ENCODE measurements at places on chromosomes 7 and 10. TPM values are rescaled to one million over a fixed set of nuclear protein-coding genes. Genes with fewer than 3 reads are reported as not detected.

GRCh38 chr7:56083150-56083785, 9.5 kb downstream of the PHKG1 start:
- no peak for DNase-seq

- no peak for DNase-seq
These were observed 102.3 kb upstream of the PPIF start for GRCh38 chr10:79244841-79245504.

GRCh38 chr7:102047-102711, 90.2 kb upstream of the FAM20C start:
- DNase-seq = no peak

Gene TRIL
- 0.23 TPM for total RNA-seq

- DNase-seq = no peak
These were observed 161.9 kb downstream of the DNAJB6 start for GRCh38 chr7:157498657-157499056.

DNA sequence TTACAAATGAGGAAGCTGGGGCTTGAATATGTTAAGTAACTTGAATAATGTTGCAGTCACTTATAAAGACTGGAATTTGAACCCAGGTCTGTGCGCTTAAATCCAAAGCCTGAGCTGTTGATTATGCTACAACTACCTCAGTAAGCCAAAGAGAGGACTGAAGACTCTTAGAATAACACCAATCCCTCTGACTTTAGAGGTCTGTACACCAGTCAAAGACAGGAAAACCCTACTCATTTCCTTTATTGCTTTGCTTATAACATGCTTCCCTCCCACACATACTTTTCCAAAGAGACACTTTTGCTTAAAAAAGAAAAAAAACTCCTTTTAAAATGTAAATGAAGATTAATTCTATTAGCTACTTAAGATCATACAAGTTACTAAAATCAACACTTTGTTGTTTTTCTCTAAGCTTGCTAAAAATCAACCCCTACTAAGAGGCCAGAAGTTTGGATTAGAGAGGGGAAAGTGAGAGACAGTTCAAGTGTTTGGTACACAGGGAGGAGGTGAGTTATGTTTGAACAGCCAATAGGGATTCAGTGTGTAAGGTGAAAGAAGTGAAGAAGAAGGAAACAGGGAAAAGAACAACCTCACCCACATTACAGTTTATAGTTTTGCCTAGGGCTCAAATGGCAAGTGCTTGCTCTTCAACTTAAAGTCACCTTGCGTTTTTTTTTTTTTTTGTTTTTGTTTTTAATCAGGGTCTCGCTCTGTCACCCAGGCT, 74.8 kb downstream of the MDH2 start:
- DNase-seq = no peak

DNA sequence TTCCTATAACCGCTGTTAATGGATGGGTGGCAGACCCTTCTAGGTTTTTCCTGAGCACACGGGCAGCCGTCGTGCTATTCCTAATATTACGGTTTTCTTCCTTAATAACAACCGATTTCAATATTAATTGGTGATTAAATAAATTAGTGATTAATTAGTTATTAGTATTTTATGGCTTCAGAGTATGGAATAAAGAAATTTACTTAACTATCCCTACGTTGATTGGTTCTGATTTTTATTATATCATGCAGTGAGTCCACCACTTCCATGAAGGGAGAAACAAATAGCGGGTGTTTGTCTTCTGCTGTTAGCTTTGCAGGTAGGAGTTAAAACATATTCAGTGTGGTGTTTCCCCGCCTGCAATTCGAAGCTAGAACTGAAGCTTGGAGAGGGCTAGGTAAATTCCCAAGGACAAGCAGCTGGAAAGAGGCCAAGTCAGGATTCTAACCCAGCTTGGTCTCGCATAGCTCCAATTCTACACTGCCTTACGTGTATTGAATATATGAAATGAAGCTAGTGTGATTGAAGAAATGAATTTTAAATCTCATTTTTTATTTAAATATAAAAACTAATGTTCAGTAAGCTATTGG, 928 bp upstream of the CSTF2T start:
- DNase-seq = peak; percentile 15

DNA sequence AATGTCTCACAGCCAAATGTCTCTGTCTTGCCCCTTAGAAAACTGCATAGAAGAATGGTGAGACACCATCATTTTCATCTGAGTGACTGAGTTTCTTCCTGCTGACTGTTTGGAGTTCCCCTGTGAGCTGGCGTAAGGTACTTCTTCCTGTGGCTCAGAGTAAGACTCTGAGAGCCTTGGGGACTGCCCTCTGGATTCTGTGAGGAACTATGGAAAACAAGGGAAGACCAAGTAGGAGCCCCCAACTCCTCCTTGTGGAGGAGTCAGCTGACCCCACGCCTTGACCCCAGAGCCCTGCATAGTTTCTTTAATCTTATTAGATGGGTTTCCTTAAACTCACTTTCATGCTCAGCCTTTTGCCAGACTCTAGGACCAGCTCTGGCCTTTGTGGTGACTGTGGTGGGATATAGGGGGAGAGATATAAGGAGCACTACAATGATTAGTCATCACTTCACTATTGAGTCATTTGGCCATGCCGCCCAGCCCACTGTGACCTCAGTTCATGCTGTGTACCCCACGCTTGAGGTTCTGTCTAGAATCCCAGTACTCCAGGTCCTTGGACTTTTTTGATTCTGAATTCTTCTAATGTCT, 51.8 kb upstream of the FAM133B start:
- no peak for DNase-seq

Gene PRLHR
- total RNA-seq = not detected

Gene DLX6
- total RNA-seq = not detected

GRCh38 chr7:109926738-109927137, 1164.2 kb upstream of the LRRN3 start:
- DNase-seq = no peak

GRCh38 chr10:46325021-46325420, 38.2 kb downstream of the ANTXRL start:
- DNase-seq = no peak

Gene NPFFR1
- total RNA-seq = not detected

DNA sequence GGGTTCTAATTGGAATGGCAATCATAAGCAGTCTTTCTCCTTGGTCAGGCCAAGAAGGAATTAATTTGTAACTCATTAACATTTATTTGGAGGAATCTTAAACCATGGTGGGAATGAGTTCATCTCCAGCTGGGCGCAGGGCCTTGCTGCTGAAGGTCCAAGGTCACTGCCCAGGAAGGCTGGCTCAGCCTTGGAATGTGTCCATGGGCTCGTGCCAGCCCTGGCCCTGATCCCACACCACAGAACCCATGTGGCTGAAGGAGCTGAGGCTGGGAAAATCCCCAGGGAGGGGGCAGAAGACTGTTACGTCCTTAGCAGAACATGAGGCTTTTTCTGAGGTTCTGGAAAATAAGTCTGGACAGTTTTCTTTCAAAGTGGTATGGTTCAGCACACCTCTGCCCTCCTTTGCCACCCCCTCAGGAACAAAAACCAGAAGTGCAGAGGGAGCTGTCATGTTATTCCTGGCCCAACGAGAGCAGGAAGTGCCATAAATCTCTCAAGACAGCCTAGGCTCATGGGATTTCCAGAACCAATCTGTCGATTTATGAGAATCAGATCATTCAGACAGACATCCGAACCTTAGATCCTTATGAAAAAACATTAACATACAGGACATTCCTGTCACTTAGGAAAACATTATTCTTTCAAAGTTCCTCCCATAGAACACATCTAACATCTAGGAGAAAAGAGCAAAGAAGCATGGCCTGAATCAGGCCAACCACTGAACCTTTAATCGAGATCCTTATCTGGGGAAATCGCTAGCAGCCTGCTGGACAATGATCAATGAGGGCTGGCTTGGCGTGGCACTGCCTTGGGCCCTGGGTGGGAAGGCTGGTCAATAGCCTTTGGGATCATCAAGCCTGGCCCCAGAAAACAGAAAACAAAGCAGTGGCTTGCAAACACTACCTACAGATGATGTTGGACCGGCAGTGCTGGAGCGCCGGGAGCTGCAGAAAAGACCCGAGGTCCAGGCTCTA, 134.3 kb downstream of the TAX1BP1 start:
- no peak for DNase-seq

GRCh38 chr7:41156268-41156667, 546.6 kb downstream of the INHBA start:
- no peak for DNase-seq

DNA sequence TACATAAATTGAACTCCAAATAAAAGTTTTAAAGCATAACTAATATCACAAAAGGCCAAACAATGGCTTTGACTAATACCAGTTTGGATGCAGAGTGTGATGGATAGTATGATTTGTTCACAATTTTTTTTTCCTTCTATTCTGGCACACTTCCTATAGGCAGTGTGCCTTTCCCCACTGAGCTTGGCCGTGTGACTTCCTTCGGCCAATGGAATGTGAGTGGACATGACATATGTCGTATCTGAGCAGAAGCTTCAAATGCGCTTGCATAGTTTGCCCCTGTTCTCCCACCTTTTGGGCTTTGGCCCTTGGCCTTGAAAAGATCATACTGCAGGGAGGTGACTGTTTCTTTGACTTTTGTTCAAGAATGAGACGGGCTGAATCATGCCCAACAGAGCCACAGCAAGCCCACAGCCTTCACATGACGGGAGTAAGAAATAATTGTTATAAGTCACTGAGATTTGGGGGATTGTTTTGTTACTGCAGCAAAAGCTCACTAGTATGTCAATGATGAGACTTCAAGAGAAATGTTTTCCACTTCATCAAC, 279.9 kb upstream of the NEBL start:
- no peak for DNase-seq

DNA sequence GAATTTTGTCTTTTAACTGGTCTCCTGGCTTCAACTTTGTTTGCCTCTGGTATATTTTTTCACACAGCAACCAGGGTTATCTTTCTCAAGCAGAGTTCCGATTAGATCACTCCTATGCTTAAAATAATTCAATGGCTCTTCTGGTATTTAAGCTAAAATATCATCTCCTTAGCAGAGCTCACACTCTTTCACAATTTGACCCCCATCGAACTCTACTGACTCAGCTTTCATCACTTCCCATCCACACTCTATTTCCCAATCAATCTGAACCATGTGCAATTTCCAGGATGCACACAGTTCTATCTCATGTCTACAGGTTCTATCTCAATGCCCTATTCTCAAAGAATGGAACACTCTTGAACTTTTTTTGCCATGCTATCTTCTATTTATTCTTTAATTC, 809.5 kb downstream of the GRID1 start:
- DNase-seq = no peak

DNA sequence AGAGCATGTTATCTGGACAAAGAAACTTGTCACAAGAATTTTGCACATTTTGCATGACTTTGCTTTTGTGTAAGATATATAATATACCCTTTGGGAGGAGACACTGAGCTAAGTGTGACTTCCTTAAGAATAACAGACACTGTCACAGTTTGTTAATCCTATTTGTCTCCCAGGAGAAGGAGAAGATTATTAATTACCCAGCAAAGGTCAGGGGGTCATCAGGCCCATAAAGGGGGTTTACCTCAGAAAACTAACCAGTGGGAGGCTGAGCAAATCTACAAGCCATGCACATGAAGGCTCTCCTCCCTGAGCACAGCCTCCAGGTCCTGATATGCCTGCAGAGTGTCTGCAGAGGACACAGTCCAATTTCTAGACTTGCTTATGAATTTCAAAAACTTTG, 10.1 kb upstream of the MET start:
- no peak for DNase-seq

Gene TMEM209
- total RNA-seq = 11.8 TPM

Gene ZNF804B
- total RNA-seq = not detected

Gene MUC3A
- total RNA-seq = 3.4 TPM

GRCh38 chr10:69994262-69994661, 58.4 kb upstream of the MACROH2A2 start:
- peak; percentile 13 for DNase-seq

- DNase-seq = no peak
These were observed 607.6 kb downstream of the KCNMA1 start for GRCh38 chr10:77029777-77030717.

GRCh38 chr7:117654780-117655179, 175.0 kb downstream of the CFTR start:
- DNase-seq = no peak

- no peak for DNase-seq
These were observed 133.5 kb downstream of the TSPAN12 start for GRCh38 chr7:120724448-120724847.

DNA sequence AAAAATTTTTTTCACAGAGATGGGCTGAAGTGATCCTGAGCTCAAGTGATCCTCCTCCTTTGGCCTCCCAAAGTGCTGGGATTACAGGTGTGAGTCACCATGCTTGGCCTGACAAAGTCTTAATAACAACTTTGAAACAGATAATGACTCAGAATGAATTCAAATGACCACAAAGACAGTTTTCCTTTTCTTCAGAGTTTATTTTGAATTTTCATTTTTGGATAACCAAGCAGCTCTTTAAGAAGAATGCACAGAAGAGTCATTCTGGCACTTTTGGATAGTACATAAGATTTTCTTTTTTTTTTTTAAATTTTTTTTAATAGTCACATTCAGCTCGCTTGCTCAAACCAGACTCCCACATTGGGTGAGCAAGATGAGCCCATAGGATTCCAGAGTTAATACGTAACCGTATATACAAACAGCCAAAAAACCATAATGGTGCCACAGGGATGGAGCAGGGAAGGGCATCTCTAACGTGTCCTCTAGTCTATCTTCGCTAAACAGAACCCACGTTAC, 43.0 kb upstream of the NMT2 start:
- DNase-seq = no peak

DNA sequence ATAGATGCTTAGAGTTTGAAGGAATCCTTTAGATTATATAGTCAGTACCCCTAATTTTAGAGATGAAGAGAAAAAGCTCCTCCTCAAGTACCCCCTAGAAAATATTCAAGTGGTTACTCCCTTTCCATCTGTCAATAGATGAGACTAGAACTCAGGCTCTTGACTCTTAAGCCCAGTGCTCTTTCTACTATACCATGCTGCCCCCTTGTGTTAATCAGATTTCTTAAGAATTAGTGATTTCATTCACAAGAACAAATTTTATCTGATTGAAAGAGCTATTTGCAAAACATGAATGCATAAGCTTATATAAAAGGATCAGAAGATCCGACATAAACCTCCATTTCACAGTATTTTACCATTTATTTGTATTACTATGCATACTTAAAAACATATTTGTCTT, 179.3 kb downstream of the TFEC start:
- DNase-seq = no peak
